ENCODE measurements at places on chromosomes 11 and 22. TPM values are rescaled to one million over a fixed set of nuclear protein-coding genes. Genes with fewer than 3 reads are reported as not detected.

- DNase-seq, result no peak
Measured at GRCh38 chr22:49586873-49587272, 240.8 kb downstream of the BRD1 start.

DNA sequence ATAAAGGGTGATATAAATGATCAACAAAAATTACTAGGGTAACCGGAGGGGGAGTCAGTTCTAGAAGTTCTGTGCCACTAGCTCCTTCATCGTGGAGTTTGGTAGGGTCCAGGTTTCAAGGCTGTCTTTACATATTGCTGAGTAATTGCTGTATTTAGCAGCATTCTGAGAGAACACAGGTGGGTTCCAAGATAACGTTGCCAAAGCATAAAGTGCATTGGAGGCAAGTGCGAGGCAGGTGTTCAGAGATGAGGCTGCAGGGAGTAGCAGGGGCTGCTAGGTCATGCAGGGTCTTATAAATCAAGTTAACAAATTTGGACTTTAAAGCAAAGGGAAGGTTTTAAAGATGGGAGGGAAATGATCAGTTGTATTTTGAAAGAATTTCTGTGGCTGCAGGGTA, 17.8 kb downstream of the SGSM3 start:
- DNase-seq, result no peak

FXYD2 gene
- 0.69 TPM for total RNA-seq

DNA sequence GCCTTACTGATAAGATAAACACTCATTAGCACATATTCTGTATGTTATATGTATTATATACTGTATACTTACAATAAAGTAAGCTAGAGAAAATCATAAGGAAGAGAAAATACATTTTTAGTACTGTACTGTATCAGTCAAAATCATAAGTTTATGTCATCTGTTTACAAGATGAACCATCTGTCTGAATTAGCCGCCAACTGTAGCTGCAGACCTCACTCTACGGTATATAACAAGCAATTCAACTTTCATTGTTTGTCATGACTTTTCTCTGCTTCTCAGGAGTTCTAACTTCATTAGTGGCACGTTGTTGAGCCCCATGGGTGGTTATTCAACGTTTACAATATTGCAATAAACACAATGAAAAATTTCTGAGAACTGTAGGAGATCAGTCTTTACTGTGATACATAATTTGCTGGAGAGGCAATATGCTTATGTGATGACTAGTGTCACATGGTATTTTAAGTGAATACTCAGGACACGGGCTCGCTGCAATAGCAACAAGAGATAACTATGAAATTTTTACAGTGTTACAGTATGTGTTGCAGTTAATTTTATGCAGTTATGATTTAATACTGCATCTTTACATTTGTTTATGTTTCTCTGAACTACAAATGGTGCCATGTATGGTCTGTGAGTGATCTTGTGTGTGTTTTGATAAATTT, 132.2 kb upstream of the CTSC start:
- DNase-seq, result no peak

OR56A4 gene
- total RNA-seq, result not detected

VEGFB gene
- 77.0 TPM for total RNA-seq

DNA sequence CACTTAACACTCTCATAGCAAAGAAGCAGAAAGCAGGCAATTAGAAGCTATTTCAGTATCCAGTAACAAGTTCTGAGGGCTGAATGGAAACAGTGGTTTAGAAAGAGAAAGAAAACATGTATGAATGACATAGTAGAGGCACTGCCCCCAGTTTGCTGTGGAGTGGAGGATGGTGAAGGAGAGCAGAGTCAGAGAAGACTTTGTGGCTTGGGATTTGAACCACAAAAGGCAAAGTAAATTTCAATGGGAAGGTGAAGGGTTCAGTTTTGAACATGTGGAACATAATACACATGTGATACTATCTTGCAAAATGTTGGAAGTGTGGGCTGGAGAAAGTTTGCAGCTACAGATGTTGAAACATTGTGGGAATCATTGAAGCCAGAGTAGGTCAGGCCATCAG, 81.4 kb downstream of the SNX19 start:
- no peak for DNase-seq

- no peak for DNase-seq
Measured at GRCh38 chr11:134640536-134640935, 228.5 kb upstream of the B3GAT1 start.

TSGA10IP gene
- total RNA-seq, result not detected

PCF11 gene
- 31.4 TPM for total RNA-seq

CATSPER1 gene
- total RNA-seq, result not detected

GRCh38 chr11:35507688-35508087, 17.7 kb downstream of the PAMR1 start:
- DNase-seq, result no peak

MS4A6E gene
- not detected for total RNA-seq

C11orf16 gene
- total RNA-seq, result not detected

GRCh38 chr22:19718456-19719049, 4.2 kb downstream of the SEPTIN5 start:
- DNase-seq, result no peak
